G401 (cell line): ENCODE measurements at places on chromosomes 5 and 9. TPM values are rescaled to one million over a fixed set of nuclear protein-coding genes. Genes with fewer than 3 reads are reported as not detected.

Gene IL17B
- total RNA-seq: 0.27 and 1.4 TPM in 2 replicates

Gene ZNF622
- 39.0 and 41.5 TPM in 2 replicates for total RNA-seq

Gene GHR
- not detected in 2 replicates for total RNA-seq

Gene LMX1B
- 53.5 and 89.1 TPM in 2 replicates for total RNA-seq

Gene PCDHGB7
- total RNA-seq: 0.68 TPM in 1 of 2 replicates, not detected in the other

Gene LHX3
- total RNA-seq: not detected in 2 replicates

Gene LMAN2
- total RNA-seq: 257 and 339 TPM in 2 replicates

Gene C5orf58
- not detected in 2 replicates for total RNA-seq

Gene DOCK8
- not detected in 2 replicates for total RNA-seq

Gene OR1Q1
- not detected in 2 replicates for total RNA-seq

Gene SLC12A7
- total RNA-seq: 16.4 and 22.5 TPM in 2 replicates

Gene SPINK5
- total RNA-seq: not detected in 2 replicates

Gene SIT1
- not detected in 2 replicates for total RNA-seq

Gene CCDC171
- 0.55 and 2.4 TPM in 2 replicates for total RNA-seq

Gene GALT
- total RNA-seq: 41.6 and 51.2 TPM in 2 replicates

Gene POU5F2
- 0.03 and 0.49 TPM in 2 replicates for total RNA-seq

Gene PKD2L2
- not detected in 2 replicates for total RNA-seq

Gene RFESD
- 0.98 and 5.4 TPM in 2 replicates for total RNA-seq

Gene MYMK
- 0.64 TPM in 1 of 2 replicates, not detected in the other for total RNA-seq

Gene TNFSF8
- total RNA-seq: not detected in 2 replicates

Gene FYB1
- not detected in 2 replicates for total RNA-seq

Gene MARCOL
- total RNA-seq: not detected in 2 replicates

Gene PCDHGB1
- not detected in 2 replicates for total RNA-seq

Gene PSMB7
- total RNA-seq: 163 and 196 TPM in 2 replicates

Gene ASPN
- not detected in 2 replicates for total RNA-seq

Gene KCNMB1
- not detected in 2 replicates for total RNA-seq

Gene SOX30
- total RNA-seq: not detected in 2 replicates

Gene SAPCD2
- 62.9 and 63.5 TPM in 2 replicates for total RNA-seq

Gene SLC22A4
- total RNA-seq: 0.31 TPM in 1 of 2 replicates, not detected in the other

Gene SARDH
- 13.2 and 17.3 TPM in 2 replicates for total RNA-seq

Gene NTNG2
- total RNA-seq: 0.14 and 0.37 TPM in 2 replicates

Gene ECSCR
- total RNA-seq: 2.0 and 6.3 TPM in 2 replicates

Gene PLEKHG4B
- total RNA-seq: 4.5 and 10.1 TPM in 2 replicates

Gene TBCA
- 493 and 498 TPM in 2 replicates for total RNA-seq

Gene GRM6
- total RNA-seq: not detected in 2 replicates

Gene DIRAS2
- not detected in 2 replicates for total RNA-seq

Gene FOXD4
- not detected in 2 replicates for total RNA-seq

Gene PLAC8L1
- total RNA-seq: not detected in 2 replicates

Gene ITGA2
- not detected in 2 replicates for total RNA-seq
